ENCODE measurements at places on chromosomes 6 and 20.

GRCh38 chr6:124968401-124968800 is 6.2 kb downstream of the RNF217 start:
- no peak for DNase-seq

GRCh38 chr6:130787726-130788500 is 39.3 kb upstream of the SMLR1 start:
- no peak for DNase-seq

- no peak for DNase-seq
These were observed 20.9 kb downstream of the MAP1LC3A start for GRCh38 chr20:34579191-34579978.

DNA sequence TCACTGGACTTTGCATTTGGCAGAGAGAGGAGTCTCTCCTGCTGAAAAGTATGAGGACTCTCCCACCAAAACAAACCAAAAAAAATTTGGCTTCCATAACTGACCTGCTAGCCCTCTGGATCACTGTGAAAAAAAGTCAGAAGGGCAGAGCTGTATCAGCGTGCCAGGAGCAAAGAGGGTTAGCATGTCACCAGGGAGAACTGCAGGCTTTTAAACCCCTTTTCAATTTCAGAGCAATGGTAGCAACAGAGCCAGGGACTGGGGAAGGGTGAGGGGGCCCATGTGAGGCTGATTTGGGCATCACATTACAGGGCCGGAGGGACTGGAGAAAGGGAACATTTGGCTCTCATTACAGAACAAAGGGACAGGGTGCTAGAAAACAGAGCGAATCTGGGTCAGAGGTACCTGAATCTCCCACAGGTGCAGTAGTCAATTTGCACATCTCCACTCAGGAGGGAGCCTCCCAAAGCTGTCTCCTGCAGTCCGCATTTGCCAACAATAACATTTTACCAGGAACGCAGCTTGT is 185.7 kb upstream of the EYA4 start:
- DNase-seq = no peak

- DNase-seq = no peak
These were observed 14.5 kb upstream of the PSMG4 start for GRCh38 chr6:3244003-3244831.

DNA sequence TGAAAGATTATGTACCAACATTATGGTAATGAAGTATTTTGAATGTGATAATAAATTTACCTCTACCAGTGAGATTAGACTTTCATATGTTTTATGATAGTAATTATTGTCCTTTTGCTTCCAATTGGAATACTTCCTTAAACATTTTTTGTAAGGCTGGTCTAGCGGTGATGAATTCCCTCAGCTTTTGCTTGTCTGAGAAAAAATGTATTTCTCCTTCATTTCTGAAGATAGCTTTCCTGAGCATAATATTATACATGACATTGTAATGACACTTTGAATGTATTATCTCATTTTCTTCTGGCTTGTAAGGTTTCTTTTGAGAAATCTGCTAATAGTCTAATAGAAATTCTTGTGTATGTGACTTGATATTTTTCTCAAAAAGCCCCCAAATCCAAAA is 18.6 kb upstream of the EDN1 start:
- no peak for DNase-seq

- DNase-seq = no peak
These were observed 24.6 kb downstream of the GMEB2 start for GRCh38 chr20:63602321-63602720.

- no peak for DNase-seq
These were observed 31.5 kb downstream of the RRBP1 start for GRCh38 chr20:17650301-17651128.

- DNase-seq = no peak
These were observed 189.6 kb upstream of the MAN1A1 start for GRCh38 chr6:119539066-119539746.

- DNase-seq = no peak
These were observed 12.8 kb downstream of the MAS1L start for GRCh38 chr6:29474996-29475395.

- DNase-seq = no peak
These were observed 10.7 kb downstream of the SDC4 start for GRCh38 chr20:45337367-45338120.
